ENCODE measurements at places on chromosomes 7 and 10. TPM values are rescaled to one million over a fixed set of nuclear protein-coding genes. Genes with fewer than 3 reads are reported as not detected.
A peak's percentile ranks its signal among the peaks of the same experiment; 100 is the strongest.

- DNase-seq, result no peak
- no peak overlapping the region for H3K4me3 ChIP-seq
- H3K4me1 ChIP-seq, result peaks cover 12% of the 10 kb centered on the region
Observed at GRCh38 chr10:98299341-98299740, 31.3 kb upstream of the LOXL4 start.

GRCh38 chr10:132363921-132364593, 32.1 kb downstream of the LRRC27 start:
- H3K4me1 ChIP-seq, result no peaks in the 10 kb centered on the region
- no peak overlapping the region for H3K27ac ChIP-seq
- H3K27me3 ChIP-seq, result no peaks in the 10 kb centered on the region
- H3K36me3 ChIP-seq, result peaks cover 29% of the 10 kb centered on the region

DNA sequence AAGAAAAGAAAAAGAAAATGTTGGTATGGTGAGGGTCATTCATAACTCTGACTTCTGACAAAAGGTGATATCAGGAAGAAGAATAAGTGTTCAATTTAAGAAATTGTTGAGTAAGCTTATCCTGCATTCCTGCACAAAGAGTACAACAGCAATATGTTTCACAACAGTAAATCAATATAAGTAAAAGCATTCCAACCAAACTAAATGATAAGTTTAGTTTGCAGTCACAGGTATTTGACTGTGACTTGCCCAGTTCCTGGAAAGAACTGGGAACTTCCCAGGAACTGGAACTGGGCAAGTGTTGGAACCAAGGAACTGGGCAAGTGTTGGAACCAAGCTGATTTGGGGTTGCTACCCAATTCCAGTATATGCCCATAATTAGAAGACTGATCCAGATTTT, 35.0 kb downstream of the NEURL1 start:
- no peak overlapping the region for H3K27ac ChIP-seq
- no peaks in the 10 kb centered on the region for H3K4me1 ChIP-seq
- no peak overlapping the region for H3K4me3 ChIP-seq
- H3K36me3 ChIP-seq, result no peaks in the 10 kb centered on the region
- no peak for DNase-seq

Gene LMOD2
- not detected for total RNA-seq

DNA sequence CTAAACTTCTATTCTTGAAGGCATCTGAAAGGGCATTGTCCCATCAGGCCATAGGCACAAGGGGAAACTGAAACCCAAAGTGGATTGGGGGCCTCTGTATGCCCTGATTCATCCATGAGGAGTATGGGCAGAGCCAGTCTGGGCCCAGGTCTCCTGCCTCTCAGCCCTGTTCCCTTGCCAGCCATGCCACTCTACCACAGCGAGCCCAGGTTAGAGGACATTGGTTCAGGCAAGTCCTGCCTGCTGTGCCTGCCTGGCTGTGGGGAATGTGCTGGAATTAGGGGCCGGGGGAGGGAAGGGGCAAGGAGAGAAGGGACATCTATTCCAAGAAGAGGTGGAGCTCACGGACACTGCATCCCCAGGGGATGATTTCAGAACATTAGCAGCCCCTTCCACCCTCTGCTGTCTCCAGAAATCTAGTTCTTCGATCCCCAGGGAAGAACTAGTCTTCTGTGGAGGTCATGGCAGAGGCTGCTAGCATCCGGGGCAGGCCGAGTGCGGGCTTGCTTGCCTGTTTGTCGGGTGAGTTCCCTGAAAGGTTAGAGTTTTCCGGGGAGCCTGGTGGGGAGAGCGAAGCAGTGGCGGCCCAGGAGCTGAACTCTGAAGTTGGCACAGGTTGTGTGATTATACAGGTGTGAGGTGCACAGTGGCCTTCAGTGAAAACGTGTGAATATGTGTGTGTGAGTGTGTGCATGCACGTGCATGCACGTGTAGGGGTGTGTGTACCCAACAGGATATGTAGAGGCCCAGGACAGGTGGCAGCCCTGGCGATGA, 37.8 kb downstream of the TBATA start:
- no peak overlapping the region for H3K27ac ChIP-seq
- no peaks in the 10 kb centered on the region for H3K27me3 ChIP-seq
- H3K36me3 ChIP-seq, result no peaks in the 10 kb centered on the region

Gene FKBP6
- not detected for total RNA-seq

Gene NUDT13
- 0.86 TPM for total RNA-seq

Gene SFTPA1
- not detected for total RNA-seq

- no peak overlapping the region for H3K27ac ChIP-seq
- peak; percentile 67 for DNase-seq
- peaks cover 21% of the 10 kb centered on the region for H3K4me1 ChIP-seq
- peaks cover 3% of the 10 kb centered on the region for H3K27me3 ChIP-seq
Observed at GRCh38 chr10:46524472-46525176, 31.8 kb downstream of the GPRIN2 start.

GRCh38 chr10:122786269-122786668, 59.4 kb downstream of the CUZD1 start:
- H3K27ac ChIP-seq, result no peak overlapping the region
- no peak overlapping the region for H3K4me3 ChIP-seq
- H3K36me3 ChIP-seq, result no peaks in the 10 kb centered on the region
- DNase-seq, result peak; percentile 43

Gene SEMA3A
- 4.4 TPM for total RNA-seq

Gene ZNF736
- total RNA-seq, result 28.6 TPM

GRCh38 chr10:86823565-86823964, 67.1 kb downstream of the BMPR1A start:
- H3K36me3 ChIP-seq, result no peaks in the 10 kb centered on the region
- peaks cover 9% of the 10 kb centered on the region for H3K4me1 ChIP-seq
- H3K27me3 ChIP-seq, result no peaks in the 10 kb centered on the region
- no peak overlapping the region for H3K27ac ChIP-seq

DNA sequence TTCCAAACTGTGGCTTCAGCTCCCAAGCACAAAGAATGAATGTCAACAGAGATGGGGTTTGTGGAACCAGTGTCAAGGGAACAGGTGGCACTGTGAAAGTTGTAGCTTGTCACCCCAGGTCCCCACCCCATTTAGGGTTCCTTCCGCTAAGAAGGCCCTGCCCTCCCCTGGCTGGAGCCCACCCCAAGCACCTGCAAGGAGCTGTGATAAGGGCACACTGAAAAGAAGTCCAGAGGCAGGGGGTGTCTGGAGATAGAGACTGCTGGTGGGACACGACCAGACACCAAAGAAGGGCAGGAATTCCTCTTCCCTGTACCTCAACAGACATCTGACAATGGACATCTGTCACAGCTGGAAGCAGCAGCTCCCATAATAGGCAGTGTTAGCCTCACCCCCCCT, 4.5 kb downstream of the GRID1 start:
- H3K4me3 ChIP-seq, result no peak overlapping the region
- H3K36me3 ChIP-seq, result no peaks in the 10 kb centered on the region
- peaks cover 41% of the 10 kb centered on the region for H3K4me1 ChIP-seq
- H3K27ac ChIP-seq, result no peak overlapping the region

- H3K27me3 ChIP-seq, result no peaks in the 10 kb centered on the region
- H3K27ac ChIP-seq, result no peak overlapping the region
- H3K4me3 ChIP-seq, result no peak overlapping the region
- H3K36me3 ChIP-seq, result no peaks in the 10 kb centered on the region
- H3K4me1 ChIP-seq, result peaks cover 27% of the 10 kb centered on the region
- DNase-seq, result no peak
Observed at GRCh38 chr10:493391-494148, 195.9 kb downstream of the DIP2C start.

GRCh38 chr7:6442114-6442513, 5.6 kb downstream of the DAGLB start:
- H3K4me3 ChIP-seq, result no peak overlapping the region
- DNase-seq, result no peak
- H3K36me3 ChIP-seq, result peaks cover 25% of the 10 kb centered on the region
- H3K27me3 ChIP-seq, result no peaks in the 10 kb centered on the region

Gene FANK1
- total RNA-seq, result 3.7 TPM

GRCh38 chr10:80252296-80252887, 37.1 kb downstream of the MAT1A start:
- H3K4me1 ChIP-seq, result peaks cover 2% of the 10 kb centered on the region
- H3K27ac ChIP-seq, result no peak overlapping the region
- no peaks in the 10 kb centered on the region for H3K27me3 ChIP-seq

DNA sequence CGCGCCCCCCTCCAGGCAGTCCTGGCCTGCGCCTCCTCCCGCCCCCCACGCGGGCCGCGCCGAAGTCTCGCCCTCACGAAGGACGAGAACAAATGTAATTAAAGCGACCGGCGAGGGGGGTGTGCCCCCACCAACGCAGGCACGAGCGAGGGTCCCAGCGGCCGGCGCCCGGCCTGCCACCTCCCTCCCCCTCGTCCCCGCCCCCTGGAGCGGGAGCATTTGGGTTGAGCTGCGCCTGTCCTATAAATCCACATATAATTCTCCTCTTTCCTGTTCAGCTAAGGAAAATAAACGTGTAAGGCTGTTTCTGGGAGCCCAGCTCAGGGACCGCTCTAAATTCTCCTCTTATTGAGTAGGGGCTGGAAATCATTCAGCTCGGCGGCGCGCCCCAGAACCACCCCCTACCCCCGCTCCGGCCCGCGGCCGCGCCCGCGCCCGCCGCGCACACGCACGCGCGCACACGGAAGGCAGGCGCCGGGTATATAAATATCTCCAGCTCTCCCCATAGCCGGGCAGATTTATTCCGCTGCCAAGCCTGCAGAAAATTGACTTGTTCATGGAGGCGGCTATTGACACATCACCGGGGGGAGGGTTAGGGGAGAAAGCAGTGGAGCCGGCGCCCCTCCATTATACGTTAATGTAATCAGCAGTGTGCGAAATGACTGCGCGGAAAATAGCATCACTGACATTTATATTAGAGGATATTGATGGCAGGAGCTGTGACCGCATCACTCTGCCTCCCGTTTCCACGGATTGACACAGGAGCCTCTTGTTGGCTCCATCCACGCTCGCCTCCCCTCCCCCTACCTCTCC, 61.6 kb upstream of the BTRC start:
- peaks cover 90% of the 10 kb centered on the region for H3K27me3 ChIP-seq
- H3K4me1 ChIP-seq, result peaks cover 27% of the 10 kb centered on the region
- peak overlapping the region; percentile 60 for H3K4me3 ChIP-seq
- H3K36me3 ChIP-seq, result no peaks in the 10 kb centered on the region
- H3K27ac ChIP-seq, result no peak overlapping the region

- no peak for DNase-seq
- H3K4me1 ChIP-seq, result peaks cover 2% of the 10 kb centered on the region
- no peak overlapping the region for H3K27ac ChIP-seq
- no peaks in the 10 kb centered on the region for H3K36me3 ChIP-seq
- H3K27me3 ChIP-seq, result no peaks in the 10 kb centered on the region
Observed at GRCh38 chr7:149824748-149825566, 13.2 kb upstream of the ZNF862 start.

DNA sequence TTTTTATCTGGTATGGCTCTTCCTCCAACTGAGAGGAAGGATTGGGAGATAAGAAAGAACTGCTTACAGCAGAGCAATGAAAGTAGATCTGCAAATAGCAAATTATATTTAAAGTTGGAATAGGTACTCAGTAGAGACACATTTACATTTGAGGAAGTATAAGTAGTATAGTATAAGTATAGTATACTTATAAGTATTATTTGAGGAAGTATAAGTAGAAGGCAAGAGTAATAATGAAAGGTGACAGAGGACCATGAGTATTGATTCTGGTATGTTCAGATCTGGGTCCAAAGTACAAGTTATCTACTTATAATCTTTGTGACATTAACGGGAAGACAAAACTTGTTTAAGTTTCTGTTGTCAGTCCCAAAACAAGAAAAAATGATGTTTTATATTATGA, 527.6 kb upstream of the SORCS1 start:
- H3K4me1 ChIP-seq, result no peaks in the 10 kb centered on the region
- no peak overlapping the region for H3K27ac ChIP-seq
- H3K36me3 ChIP-seq, result no peaks in the 10 kb centered on the region
- H3K4me3 ChIP-seq, result no peak overlapping the region
- H3K27me3 ChIP-seq, result no peaks in the 10 kb centered on the region

Gene PKD1L1
- total RNA-seq, result not detected

Gene BTBD16
- 5.6 TPM for total RNA-seq

GRCh38 chr7:132604121-132604520, 27.9 kb upstream of the PLXNA4 start:
- no peak overlapping the region for H3K4me3 ChIP-seq
- no peaks in the 10 kb centered on the region for H3K36me3 ChIP-seq
- peaks cover 11% of the 10 kb centered on the region for H3K27me3 ChIP-seq
- no peaks in the 10 kb centered on the region for H3K4me1 ChIP-seq
- no peak for DNase-seq

Data from suprapubic skin (tissue), 4 donors.